ENCODE measurements at places on chromosomes 11 and 22.

DNA sequence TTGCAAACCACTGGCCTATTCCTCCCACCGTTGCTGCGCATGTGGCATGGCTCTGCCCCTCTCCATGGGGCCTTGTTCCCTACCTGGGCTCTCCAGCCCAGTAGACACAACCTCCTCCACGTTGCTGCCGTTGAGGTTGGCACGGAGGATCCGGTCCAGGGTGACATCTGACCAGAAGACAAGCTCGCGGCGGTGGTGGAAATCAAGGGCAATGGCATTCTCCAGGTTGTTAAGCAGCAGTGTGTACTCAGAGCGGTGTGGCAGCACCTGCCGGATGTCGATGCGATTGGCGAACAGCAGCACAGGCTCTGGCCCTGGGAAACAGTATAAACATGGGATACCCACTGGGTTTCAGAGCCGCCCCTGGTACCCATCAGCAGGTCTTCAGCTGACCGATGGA lies 23.8 kb downstream of the LRP4 start:
- no peak for DNase-seq

DNA sequence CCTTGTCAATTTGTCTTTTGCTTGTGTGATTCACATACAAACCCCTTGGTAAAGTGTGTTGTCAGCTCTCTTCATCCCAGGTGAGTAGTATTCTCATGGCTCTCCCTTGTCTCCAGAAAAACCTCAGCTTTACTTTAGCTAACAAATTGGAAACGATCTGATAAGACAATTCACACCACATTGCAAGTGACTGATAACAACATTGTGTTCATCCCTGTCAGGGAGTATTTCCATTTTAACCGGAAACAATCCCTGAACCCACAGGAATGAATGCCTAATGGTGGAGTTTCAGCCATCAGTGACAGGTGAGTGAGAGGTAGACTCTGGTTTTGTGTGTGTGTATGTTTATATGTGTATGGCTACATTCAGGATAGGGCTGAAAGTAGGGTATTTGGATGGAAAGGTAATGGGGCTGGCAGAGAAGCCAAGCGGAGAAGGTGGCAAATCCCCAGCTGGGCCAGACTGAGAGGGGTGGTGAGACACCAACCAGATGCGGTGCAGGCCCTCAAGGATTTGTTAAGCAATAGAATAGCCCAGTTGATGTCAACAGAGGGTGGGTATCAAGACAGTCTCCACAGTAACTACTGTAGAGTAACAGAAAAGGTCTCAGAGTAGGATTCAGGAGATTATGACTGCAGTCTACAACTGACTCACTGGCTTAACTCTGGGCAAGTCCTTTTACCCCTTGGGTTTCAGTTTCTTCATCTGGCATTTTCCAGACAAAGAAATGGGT lies 7.6 kb downstream of the LRRC51 start:
- no peak for DNase-seq

- DNase-seq: no peak
Observed at GRCh38 chr11:15276621-15277020, 161.9 kb downstream of the INSC start.

- peak; percentile 50 for DNase-seq
Observed at GRCh38 chr22:32660292-32660691, 141.2 kb upstream of the TIMP3 start.

GRCh38 chr11:132846075-132846474 lies 686.2 kb downstream of the OPCML start:
- no peak for DNase-seq

- DNase-seq: no peak
Observed at GRCh38 chr11:13308704-13309103, 31.1 kb downstream of the BMAL1 start.

DNA sequence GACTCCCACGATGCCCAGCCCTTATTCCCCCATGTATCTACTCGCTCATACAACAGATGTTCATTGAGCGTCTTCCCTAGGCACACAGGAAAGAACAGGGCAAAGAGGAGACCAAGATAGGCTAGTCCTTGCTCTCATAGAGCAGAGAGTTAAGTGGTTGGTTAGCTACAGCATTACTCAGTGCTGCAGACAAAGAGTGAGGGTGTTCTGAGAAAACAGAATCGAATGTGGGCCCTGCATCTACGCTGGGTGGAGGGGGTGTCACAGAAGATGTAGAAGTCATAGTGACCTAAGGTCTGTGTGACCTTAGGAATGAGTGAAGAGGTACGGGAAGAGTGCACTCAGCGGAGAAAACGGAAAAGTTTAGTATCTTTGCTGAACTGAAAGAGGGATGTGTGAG lies 12.3 kb downstream of the PSMD13 start:
- no peak for DNase-seq

GRCh38 chr22:46465345-46465720 lies 72.1 kb downstream of the CELSR1 start:
- DNase-seq: no peak

- DNase-seq: no peak
Observed at GRCh38 chr11:1388763-1389102, 1.0 kb upstream of the BRSK2 start.

DNA sequence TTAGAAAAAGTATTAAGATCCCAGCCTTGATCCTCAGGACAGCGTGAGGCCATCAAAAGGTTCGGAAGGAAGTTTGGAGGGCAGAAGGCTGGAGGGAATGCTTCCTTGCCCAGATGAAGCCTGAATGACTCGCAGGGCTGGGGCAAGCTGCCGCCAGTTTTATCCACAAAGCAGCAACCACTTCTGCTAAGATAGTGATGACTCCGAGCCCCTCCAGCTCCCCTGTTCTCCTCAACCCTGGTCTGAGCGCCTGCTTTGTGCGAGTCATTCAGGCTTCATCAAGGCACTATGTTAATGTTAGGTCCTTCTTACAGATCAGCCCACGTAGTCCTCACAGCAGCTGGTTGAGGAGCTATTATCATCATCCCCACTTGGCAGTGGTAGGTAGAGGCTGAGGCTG lies 158.8 kb downstream of the COMMD9 start:
- DNase-seq: no peak

- DNase-seq: no peak
Observed at GRCh38 chr22:39349506-39349966, 255 bp upstream of the SYNGR1 start.

GRCh38 chr11:75492181-75492820 lies 33.4 kb downstream of the GDPD5 start:
- peak; percentile 38 for DNase-seq

- DNase-seq: no peak
Observed at GRCh38 chr11:75592715-75593114, 30.7 kb downstream of the SERPINH1 start.

DNA sequence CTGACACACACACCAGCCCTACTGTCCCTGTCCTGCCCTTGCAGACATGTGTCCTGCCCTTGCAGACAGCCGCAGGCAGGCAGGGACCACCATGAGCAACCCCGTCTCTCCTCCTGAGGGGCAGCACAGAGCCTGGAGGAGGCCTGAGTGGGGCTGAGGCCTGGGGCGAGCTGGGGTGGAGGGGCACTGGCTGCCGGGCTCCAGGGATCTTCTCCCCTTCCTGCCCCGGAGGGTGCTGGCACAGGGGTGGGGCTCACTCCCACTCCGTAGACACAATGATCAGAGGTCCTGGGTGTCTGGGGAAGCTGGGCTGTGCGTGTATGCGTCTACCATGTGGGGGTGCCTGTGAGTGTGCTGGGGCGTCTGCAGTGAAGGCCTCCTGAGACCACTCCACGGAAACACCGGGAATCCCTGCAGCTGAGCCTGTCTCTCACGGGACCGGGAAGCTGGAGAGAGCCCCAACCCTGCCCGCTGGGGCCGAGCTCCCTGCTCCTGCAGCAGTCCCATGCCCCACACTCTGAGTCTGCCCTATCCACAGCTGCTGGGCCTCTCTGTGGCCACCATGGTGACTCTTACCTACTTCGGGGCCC lies 588 bp downstream of the TSPAN32 start:
- DNase-seq: no peak

- DNase-seq: no peak
Observed at GRCh38 chr11:76201672-76202412, 4.5 kb downstream of the WNT11 start.

- DNase-seq: no peak
Observed at GRCh38 chr11:111819829-111820237, 51.5 kb downstream of the ALG9 start.

- DNase-seq: no peak
Observed at GRCh38 chr11:73194034-73194507, 24.0 kb upstream of the P2RY2 start.

- peak; percentile 29 for DNase-seq
Observed at GRCh38 chr11:17386331-17387084, 2.0 kb downstream of the KCNJ11 start.

- DNase-seq: no peak
Observed at GRCh38 chr11:125457814-125458343, 38.2 kb downstream of the FEZ1 start.

- no peak for DNase-seq
Observed at GRCh38 chr11:72856065-72856464, 41.9 kb downstream of the ATG16L2 start.

DNA sequence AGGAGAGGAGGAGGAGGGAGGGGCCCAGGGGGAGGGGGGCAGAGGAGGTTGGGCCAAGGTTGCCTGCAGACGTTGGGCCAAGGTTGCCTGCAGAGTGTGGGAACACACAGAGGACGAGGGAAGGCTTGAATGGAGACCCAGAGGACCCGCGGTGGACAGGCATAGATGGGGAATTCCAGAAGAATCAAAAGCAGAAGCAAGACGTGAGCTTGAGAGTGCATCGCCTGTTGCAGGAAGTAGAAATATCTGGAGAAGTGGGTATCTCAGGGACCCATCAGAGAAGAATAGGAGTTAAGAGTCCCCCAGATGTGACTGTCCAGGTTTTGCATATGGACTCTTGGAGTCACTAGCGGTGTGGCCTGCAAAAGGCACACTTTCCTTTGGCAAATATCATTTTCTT lies 670.2 kb downstream of the TBC1D22A start:
- no peak for DNase-seq

- no peak for DNase-seq
Observed at GRCh38 chr11:9777066-9777465, 113.2 kb downstream of the SWAP70 start.

DNA sequence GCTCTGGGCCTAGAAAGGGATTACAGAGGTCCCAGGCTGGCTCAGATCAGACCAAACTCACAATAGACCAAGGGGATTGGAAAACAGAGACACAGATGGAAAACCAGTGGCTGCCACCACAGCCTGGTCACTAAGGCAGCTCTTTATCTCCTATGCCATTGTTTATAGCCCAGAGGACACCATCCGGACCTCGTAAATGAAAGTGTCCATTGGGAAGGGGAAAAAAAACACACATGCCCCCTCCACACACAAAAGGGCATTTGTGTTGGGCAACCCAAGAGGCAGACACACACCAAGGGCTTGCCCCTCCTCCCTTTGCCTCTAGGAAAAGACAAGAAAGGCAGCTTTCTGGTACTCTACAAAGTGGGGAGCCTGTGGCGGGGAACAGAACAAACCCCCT lies 85.9 kb downstream of the GAB2 start:
- DNase-seq: no peak

GRCh38 chr11:116601814-116602636 lies 170.8 kb downstream of the BUD13 start:
- no peak for DNase-seq

- DNase-seq: no peak
Observed at GRCh38 chr22:36922711-36923110, 9.3 kb downstream of the CSF2RB start.

GRCh38 chr22:23282089-23282501 lies 101.8 kb downstream of the BCR start:
- DNase-seq: no peak

GRCh38 chr11:35031867-35032266 lies 107.1 kb upstream of the CD44 start:
- no peak for DNase-seq

GRCh38 chr22:45308957-45309421 lies 745 bp upstream of the FAM118A start:
- peak; percentile 13 for DNase-seq

- DNase-seq: no peak
Observed at GRCh38 chr11:98572941-98573340, 447.8 kb upstream of the CNTN5 start.

DNA sequence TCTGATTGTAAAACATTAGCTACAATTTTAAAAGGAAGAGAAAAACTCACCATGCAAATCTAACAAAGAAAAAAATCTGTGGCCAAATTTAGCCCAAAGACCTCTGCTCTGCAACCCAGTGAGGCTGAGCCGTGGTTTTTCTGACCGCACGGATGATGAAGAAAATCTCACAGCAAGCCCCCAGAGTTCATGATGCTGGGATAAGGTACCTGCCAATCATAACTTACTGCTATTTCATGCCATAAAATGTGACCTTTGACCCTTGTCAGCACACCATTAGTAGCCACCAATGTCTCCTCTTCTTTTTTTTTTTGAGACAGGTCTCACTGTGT lies 11.1 kb downstream of the CERK start:
- DNase-seq: no peak

- no peak for DNase-seq
Observed at GRCh38 chr11:36931139-36931538, 333.1 kb upstream of the RAG2 start.

DNA sequence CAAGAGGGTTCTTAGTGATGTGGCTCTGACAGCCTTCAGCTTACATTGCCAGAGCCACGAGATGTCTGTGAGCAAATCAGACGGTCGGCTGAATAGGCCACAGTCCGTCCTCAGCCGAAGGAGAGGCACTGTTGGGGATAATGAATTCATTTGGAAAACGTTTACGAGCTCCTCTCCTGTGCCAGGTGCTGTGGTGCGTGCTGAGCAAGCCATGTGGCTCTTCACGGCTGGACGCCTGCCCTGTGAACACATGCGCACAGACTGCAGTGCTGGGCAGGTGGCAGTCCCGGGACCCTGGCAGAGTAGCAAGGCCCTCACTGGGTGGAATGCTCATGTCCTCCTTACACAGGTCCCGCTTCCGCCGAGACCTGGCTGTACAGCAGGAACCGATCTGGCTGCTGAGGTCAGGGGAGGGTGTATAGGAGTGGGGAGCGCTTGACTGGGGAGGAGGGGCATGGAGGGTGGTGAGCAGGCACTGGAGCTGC lies 6.8 kb downstream of the TBC1D22A start:
- no peak for DNase-seq

- no peak for DNase-seq
Observed at GRCh38 chr11:118652681-118653181, 26.7 kb downstream of the TREH start.

GRCh38 chr11:70935006-70935768 lies 317.2 kb downstream of the SHANK2 start:
- DNase-seq: no peak
